PC-3 (cell line): ENCODE measurements at places on chromosomes 1 and 21. TPM values are rescaled to one million over a fixed set of nuclear protein-coding genes. Genes with fewer than 3 reads are reported as not detected.

UHMK1 gene
- 69.4 and 70.4 TPM in 2 replicates for total RNA-seq

RASSF5 gene
- 15.5 and 16.0 TPM in 2 replicates for total RNA-seq

PLD5 gene
- total RNA-seq, result not detected in 2 replicates

UBE2U gene
- not detected in 2 replicates for total RNA-seq

LRRC38 gene
- total RNA-seq, result 2.6 and 4.8 TPM in 2 replicates

SGIP1 gene
- not detected in 2 replicates for total RNA-seq

BLACAT1 gene
- 1.5 and 1.6 TPM in 2 replicates for total RNA-seq

MYBPHL gene
- not detected in 2 replicates for total RNA-seq
